ELR (cell line): ENCODE measurements at places on chromosomes 3 and 15.

- DNase-seq = no peak
Measured at GRCh38 chr3:112003321-112004080, 4.8 kb downstream of the TAGLN3 start.

DNA sequence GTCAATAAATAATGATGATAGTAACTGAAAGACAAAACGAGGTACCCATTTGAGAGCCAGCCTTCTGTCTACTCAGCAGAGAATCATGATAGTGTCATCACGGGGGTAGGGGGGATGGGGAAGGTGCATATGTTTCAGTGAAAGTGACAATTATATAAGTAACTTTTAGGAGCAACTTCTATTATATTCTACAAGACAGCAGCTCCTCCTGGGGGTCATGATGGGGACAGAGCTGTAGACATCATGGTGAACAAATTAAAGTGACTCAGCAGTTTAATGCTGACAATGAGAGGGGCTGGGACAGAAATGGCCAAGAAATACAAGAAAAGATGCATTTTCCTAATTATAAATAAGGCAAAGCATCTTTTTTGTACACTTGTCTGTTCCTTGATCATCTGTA is 11.8 kb downstream of the CAPN3 start:
- DNase-seq = peak; percentile 79

GRCh38 chr15:90413411-90414379 is 25.7 kb downstream of the IQGAP1 start:
- DNase-seq = peak; percentile 74

DNA sequence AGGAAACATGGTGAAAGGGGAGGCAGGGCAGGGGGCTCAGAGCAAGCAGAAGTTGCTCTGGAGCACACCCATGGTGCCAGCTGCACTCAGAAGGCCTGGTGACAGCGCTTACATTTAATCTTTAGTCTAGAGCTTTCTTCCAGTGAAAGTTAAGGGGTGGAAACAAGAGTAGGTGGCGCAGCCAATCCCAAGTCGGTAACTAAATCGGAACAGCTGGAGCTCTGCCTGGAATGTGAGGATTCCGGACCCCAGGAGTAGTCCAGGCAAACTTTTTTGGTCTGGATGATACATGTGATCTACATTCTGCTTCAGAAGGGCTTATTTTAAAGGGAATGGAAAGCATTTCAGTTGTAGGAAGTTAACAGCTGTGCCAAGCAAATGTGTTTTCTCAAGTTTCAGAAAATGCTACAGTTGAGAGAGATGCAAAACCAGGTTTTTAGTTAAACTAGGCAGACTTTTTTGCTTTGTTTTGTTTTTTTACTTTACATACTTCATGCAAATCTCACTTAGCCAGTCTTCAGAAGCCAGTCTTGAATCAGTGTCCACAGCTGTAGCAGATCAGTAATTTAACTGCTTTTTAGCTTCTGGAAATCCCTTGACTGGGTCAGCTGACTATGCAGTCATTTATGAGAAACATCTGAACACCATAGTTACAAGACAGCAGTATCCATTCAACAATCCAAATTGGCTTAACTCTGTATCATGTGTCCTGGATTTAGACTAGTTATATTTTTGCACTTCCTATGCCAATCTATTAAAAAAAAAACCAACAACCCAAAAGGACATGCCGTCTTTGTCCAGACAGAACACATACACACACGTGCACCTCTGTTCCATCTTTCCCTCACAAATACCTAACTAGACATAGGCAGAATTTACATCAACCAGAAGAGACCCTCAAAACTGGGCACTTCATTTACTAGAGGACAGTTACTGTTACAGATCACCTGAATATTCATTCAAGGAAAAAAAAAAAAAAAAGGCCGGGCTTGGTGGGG is 33.2 kb downstream of the ZNF106 start:
- peak; percentile 43 for DNase-seq

DNA sequence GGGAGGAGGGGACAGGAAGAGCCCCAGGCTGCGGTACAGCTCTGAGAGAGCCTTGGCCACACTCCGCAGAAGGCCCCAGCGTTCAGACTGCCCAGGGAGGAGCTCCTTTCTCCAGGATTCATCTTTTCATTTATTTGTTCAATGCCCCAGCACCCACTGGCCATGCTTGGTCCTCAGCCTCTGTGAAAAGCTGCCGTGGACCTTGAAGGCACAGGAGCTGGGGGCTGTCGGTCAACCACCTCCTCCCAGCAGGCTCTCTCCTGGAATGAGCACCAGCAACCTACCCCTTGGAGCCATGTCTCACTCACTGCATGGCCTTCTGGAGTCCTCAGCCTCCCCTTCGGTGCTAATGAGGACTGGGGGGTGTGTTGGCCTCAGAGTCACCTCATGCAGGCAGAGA is 21.6 kb upstream of the PRR23E start:
- DNase-seq = no peak

DNA sequence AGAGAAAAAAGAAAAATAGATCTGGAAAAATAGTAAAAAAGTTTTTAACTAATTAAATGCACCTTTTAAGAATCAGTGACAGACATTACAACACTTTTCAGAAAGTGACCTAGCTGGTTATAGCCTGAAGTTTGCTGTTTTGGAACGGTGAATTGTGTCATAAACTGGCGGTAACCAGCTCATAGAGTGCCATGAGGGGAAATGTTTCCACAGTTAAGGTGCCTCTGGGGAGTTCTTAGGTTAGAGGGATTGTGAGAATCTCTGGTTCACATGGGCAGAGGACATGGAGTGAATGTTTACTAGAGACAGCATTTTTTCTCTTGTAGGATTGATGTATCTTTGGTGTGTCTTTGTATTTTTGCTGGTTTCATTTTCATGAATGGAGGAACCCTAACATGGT is 2.8 kb downstream of the TBC1D23 start:
- DNase-seq = no peak

DNA sequence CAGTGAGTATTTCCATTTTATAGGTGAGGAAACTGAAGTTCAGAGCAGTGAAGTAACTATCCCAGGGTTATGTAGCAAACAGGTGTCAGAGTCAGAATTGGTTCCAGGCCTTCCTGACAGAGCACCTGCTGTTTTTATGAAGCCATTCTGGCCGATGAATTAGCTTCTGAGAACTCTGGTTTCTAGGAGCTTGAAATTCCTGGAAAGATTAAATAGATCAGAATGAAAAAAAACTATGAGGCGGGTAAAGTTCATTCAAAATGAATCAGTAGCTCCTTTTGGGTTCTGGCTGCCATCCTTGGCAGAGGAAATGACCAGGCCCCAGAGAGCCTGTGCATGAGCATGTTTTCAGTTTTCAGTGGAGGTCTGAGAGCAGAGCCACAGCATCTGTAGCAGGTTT is 59.3 kb upstream of the CFAP161 start:
- no peak for DNase-seq

- DNase-seq = peak; percentile 84
Measured at GRCh38 chr3:191356631-191357439, 26.5 kb upstream of the UTS2B start.

DNA sequence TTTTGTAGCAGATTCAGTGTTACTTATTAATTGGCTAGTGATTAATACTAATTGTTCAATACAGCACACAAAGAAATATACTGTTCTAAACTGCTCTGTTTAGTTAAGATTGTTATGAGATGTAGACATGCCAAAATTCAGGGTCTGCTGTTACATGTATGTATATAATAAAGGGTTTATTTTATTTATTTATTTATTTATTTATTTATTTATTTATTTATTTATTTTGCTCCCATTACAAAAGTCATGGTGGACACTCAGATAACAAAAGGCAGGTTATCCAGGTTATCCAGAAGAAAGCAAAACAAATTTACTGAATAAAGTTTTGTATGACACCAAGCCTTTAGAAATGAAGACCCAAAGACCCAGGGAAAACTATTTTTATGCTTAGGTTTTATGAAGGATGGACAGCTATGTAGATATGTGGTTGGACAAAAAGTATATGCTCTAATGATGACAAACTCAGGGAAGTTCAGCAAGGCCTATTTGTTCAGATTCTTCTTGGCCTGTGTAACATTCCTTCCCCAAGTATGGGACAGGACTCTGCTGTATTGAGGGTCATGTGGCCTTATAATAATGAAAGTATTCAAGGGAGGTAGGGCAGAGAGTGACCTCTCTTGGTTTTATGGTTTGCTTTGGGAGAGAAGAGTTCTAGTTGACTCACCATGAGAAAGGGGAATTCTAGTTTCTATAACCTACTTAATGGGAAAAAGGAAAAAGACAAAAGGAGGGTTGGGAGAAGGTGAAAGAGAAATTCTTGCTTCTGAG is 1056.8 kb downstream of the ROBO2 start:
- no peak for DNase-seq

DNA sequence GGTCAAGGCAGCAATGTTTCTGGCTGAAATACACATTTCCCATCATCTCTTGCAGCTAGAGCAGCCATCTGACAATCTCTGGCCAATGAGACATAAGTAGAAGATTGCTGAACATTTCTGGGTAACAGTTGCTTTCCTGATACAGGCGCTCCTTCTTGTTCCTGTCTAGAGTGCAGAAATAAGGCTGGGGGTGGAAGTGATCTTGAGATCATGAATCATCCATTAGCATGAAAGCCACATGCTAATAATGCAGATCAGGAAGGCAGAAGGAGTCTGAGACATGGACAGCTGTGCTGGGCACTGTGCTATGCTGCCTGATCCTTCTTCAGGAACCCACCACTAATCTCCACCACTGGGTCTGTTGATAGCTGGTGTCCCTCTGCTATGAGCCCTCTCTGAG is 14.8 kb upstream of the TMEM108 start:
- DNase-seq = no peak

GRCh38 chr3:143339451-143339850 is 219.9 kb downstream of the CHST2 start:
- DNase-seq = no peak

GRCh38 chr15:25803036-25803435 is 60.1 kb downstream of the ATP10A start:
- no peak for DNase-seq

- DNase-seq = no peak
Measured at GRCh38 chr15:58048261-58048660, 17.2 kb downstream of the ALDH1A2 start.

GRCh38 chr3:182006431-182006830 is 294.7 kb downstream of the SOX2 start:
- no peak for DNase-seq

- no peak for DNase-seq
Measured at GRCh38 chr3:182957676-182958266, 22.6 kb downstream of the DCUN1D1 start.

DNA sequence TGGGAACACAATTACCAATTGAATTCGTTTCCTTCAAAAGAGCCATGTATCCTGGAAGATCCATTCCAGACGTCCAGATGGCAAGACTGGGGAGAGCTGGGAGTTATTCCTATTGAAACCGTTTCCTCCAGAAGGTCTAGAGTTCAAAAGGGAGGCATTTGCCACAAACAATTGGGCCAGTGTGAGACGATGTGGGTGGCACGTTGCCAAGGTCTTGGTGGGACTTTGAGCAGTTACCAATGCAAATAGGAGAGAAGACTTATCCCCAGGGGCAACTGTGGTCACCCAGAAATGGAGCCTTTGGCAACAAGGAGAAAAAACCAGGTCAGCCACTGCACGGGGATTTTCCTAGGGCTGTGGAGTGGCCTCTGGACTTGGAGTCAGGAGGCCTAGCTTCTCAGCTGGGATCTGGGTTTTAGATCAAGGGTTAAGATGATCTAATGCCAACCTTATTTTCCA is 29.6 kb upstream of the TLE3 start:
- DNase-seq = no peak

GRCh38 chr3:193673845-193674244 is 80.8 kb downstream of the OPA1 start:
- no peak for DNase-seq

DNA sequence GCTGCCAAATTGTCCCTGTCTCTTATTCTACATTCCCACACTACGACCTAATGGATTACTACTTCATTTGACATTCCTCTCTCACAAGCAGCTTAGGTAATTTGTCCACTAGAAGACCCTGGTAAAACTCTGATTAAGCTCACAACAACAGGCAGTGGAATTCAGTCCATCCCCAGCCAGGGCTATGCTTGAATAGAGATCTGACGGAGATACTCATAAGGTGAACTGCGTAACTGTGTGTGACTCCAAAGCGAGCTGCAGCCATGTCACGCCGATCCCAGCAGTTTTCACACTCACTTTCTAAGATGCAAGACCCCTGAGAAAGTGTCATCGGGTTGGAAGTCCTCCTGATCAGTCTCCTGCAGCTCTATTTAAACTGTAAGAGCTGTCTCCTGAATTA is 25.7 kb upstream of the ROBO2 start:
- DNase-seq = no peak

- no peak for DNase-seq
Measured at GRCh38 chr15:69377216-69377970, 36.8 kb upstream of the KIF23 start.

- no peak for DNase-seq
Measured at GRCh38 chr3:13480340-13481318, 523 bp downstream of the HDAC11 start.

DNA sequence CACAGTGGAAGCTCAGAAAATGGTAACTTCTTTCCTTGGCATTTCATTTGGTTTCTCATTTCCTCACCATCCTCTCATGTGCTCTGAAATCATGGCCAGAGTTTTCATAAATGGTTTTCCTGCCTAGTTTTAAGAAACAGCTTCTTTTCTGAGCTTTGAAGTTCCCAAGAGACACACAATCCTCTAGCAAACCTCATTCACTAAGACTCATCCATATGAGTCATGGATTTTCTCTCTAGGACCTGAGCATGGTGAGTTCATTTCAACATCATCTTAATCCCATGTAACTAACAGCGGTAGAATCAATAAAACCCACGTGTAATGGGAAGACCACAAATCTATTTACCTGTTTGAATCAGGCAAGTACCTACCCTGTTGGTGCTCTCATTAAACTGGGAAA is 274.5 kb upstream of the LRTM1 start:
- peak; percentile 93 for DNase-seq

- peak; percentile 61 for DNase-seq
Measured at GRCh38 chr15:66269326-66270090, 16.0 kb upstream of the MEGF11 start.

DNA sequence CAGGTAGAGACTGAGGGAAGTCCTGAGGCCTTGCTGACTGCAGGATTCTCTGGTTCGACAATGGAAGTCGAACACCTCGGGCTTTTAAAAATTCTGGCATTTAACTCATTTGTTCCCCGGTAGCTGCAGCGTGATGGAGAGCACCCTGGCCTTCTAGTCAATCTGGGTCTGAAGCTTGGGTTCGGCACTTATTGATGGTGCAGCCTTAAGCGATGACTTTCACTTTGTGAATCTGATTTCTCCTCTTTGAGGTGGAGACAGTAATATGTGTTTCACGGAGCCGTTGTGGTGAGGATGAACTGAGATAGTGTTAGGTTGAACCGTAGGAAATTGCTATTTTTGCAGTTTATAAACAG is 621 bp upstream of the PARP6 start:
- DNase-seq = no peak

GRCh38 chr3:194945508-194945907 is 259.8 kb downstream of the FAM43A start:
- no peak for DNase-seq

- DNase-seq = no peak
Measured at GRCh38 chr3:3686907-3687648, 112.2 kb upstream of the LRRN1 start.

GRCh38 chr3:64464955-64465354 is 222.8 kb downstream of the ADAMTS9 start:
- DNase-seq = no peak
